ENCODE measurements at places on chromosomes 13 and 19.

- no peak for DNase-seq
These were observed 72.8 kb upstream of the SPATA13 start for GRCh38 chr13:24087605-24088225.

DNA sequence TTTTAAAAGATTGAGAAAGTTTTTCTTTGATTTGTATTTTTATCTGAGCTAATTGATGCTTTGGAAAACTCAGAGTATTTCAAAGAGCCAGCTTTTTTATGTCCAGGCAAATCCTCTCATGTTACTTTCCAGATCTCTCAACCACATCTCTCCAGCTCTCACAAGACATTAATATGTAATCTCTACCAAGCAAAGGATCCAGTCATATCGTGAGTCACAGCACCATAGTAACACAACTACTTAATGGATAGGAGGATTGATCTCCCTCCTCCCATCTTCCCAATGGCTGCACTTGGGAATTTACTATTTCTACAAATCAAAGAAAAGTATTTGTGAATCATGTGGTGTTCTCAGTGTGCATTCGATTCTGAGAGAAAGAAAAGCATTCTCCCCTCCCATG lies 63.3 kb downstream of the POU4F1 start:
- DNase-seq: no peak

- no peak for DNase-seq
These were observed 91.0 kb downstream of the DACH1 start for GRCh38 chr13:71775966-71776365.

GRCh38 chr13:22121146-22121739 lies 450.4 kb downstream of the FGF9 start:
- DNase-seq: no peak

DNA sequence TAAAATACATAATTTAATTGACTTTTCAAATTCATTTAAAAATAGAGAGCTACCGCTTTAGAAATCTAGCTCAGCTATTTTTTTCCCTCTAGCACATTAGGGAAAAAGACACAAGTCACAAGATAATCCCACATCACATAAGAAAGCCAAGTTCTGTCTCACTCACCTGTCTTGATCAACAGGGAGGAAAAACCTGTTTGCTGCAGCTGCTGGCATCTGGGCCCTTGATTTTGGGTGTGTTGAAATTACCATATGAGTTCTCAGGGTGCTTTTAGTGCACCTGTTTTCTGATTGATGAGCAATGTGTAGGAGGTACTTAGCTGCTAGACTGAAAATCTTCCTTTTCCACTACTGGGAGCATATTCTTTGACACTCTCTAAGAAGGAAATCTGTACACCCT lies 53.8 kb downstream of the ZDHHC20 start:
- DNase-seq: no peak

DNA sequence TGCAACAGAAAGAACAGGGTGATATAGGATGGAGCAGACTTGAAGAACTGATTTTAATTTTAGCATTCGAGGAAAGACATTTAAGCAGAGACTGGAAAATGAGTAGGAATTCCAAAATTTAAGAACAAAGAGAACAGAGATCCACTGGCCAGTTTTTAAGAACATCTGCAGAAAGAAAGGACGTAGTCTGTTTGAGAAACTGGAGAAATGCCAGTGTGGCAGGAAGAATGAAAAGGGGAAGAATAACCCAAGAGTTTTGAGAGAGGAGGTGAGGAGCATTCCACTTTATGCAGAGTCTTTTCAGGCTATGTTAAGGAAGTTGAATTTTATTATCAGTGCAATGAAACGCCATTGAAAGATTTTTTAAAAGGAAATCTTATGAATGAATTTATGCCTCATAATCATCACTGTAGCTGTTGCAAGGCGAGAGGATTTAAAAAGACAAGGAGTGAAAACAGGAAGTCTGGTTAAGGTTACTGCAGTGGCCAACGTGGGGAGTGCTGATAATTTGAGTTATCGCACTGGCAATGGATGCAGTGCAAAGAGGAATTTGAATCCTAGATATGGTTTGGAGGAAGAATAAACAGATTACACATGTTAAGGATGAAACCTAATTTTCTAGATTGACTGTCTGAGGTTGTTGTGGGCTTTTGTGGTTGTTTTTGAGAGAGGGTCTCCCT lies 253.8 kb downstream of the DACH1 start:
- no peak for DNase-seq

- no peak for DNase-seq
These were observed 16.9 kb downstream of the KLF12 start for GRCh38 chr13:74117207-74117705.

DNA sequence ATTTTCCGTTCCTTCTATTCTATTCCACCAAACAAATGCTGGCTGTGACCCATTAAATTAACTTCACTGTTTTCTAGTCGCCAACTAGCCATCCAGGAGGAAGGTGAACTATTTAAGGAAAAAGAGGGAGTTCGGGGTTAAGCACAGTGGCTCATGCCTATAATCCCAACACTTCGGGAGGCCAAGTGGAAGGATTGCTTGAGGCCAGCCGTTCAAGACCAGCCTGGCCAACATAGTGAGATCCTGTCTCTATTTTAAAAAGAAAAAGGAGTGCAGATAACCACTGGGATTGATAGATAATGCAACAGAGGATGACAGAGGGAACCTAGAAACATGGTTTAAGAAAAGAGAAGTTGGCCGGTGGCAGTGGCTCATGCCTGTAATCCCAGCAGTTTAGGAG lies 44.7 kb downstream of the SPTBN4 start:
- DNase-seq: no peak

- no peak for DNase-seq
These were observed 79.4 kb downstream of the MAP4K1 start for GRCh38 chr19:38538386-38538785.

All from H54 (cell line).